ENCODE measurements at places on chromosomes 1 and 21. TPM values are rescaled to one million over a fixed set of nuclear protein-coding genes. Genes with fewer than 3 reads are reported as not detected.

GABPB2 gene
- total RNA-seq = 15.6 TPM

TMEM269 gene
- not detected for total RNA-seq

IQGAP3 gene
- total RNA-seq = 0.26 TPM

C1QTNF12 gene
- total RNA-seq = not detected

GLUL gene
- 462 TPM for total RNA-seq

SPRR5 gene
- total RNA-seq = not detected

CFHR1 gene
- not detected for total RNA-seq

COG2 gene
- 31.2 TPM for total RNA-seq

GBP2 gene
- 16.1 TPM for total RNA-seq

TPTE gene
- total RNA-seq = not detected

NFASC gene
- total RNA-seq = 40.6 TPM

DNA sequence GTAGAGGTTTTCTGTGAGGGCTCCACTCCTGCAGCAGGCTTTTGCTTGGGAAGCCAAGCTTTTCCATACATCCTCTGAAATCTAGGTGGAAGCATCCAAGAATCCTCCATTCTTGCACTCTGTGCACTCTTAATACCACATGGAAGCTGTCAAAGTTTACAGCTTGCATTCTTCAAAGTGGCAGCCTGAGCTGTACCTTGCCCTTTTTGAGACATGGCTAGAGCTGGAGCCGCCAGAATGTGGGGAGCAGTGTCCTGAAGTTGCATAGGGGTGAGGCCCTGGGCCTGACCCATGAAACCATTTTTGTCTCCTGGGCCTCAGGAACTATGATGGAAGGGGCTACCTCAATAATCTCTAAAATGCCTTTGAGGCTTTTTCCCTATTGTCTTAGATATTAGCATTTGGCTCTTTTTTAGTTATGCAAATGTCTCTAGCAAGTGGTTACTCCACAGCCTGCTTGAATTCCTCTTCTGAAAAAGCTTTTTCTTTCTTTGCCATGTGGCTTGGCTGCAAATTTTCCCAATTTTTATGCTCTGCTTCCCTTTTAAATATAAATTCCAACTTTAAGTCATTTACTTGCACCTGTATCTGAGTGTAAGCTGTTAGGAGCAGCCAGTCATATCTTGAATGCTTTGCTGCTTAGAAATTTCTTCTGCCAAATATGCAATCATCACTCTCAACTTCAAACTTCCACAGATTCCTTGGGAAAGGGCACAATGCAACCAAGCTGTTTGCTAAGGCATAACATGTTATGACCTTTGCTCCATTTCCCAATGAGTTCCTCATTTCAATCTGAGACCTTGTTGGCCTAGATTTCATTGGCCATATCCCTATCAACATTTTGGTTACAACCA lies 92.1 kb upstream of the ARTN start:
- no peak for DNase-seq

DNA sequence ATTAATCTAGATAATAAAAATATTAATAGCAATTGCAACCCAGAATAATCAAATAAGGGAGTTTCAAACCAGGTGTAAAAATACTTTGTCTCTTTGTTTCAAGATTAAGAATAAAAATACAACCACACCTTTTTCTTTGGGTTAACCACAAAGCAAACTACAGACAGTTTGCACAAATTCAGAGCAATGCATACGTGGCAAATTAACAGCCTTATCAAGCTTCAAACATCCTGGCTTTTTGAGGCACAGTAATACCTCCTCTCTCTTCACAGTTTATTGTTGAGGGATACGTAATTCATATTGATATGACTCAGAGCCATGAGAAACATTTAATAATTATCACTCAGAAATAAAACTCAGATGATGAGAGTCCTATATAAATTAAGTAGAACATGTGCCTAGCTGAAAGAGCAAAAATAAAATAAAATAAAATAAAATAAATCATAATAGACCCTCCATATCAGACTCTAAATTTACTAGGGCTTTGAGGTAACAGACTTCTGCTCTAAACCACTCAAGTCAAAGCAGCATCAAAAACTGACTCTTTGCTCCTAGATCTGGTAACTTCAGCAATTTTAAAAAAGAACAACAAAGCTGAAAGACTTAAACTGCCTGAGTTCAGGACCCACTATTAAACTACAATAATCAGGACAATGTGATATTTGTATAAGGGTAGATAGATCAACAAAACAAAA lies 11.4 kb downstream of the EDEM3 start:
- DNase-seq = no peak

DNA sequence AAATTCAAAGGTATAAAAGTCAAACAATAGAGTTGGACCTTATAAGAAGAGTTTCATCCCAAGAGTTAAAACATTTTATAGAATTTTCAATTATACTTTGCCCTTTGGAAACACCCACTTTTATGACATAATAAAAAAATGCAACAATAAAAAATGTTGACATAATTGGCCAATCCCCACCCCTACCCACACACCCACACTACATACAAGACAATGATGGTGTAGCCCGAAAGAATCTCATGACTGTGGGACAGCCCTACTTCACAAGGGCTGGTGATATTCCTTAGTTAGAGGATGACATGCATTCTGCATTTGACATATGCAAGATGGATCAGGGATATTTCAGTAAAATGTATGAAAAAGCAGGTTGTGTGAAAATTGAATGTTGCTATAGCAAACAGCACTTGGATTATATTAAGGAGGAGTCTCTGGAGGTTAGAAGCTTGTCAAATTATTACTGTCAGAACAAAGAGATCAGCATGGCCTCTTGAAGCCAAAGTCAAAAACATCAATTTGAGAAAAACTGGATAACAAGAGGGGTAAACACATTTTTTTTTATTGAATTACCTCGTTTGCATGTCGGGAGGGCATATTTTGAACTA lies 133.0 kb upstream of the SAMSN1 start:
- no peak for DNase-seq

GRCh38 chr1:116568662-116569380 lies 2.0 kb downstream of the CD58 start:
- no peak for DNase-seq

DNA sequence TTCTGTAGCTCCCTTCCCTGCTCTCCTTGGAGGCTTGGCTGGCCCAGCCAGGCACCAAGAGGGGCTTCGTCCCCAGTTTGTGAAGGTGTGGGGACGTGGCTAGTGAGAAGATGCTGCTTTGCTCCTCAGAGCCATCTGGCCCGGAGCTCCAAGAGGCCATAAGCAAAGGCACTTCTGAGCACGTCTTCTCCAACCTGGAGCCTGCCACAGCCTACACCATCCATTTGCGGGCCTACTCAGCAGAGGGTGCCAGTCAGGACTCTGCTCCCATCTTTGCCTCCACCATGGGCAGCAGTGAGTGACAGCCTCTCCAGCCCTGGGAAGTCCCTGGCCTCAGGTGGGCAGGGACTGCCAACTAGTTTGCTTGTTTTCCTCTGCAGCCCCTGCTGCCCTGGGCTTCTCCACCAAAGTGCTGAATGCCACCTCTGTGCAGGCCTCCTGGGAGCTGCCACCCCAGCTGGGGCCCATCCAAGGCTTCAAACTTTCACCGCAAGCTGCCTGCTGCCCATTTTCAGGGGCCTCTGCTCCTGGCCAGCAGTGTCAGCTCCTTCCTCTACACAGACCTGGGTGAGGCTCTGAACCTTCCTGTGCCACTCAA lies 25.9 kb downstream of the SLC27A3 start:
- no peak for DNase-seq

GRCh38 chr1:96002201-96002600 lies 719.4 kb upstream of the PTBP2 start:
- DNase-seq = no peak

DNA sequence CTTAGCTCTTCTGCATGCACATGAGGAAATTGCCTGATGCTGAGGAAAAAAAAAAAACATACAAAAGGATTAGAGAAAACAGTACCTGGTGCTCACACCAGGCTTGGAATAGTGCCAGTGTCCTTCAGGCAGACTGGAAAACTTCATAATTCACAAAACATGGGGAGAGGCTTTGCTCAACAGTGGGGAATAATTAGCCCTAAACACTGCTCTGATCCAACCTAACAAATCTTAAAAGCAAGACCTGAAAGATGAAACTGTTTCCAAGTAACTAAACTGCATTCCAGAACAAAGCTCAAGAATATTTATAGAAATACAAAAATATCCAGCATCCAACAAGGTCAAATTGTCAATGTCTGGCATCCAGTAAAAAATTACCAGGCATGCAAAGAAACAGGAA lies 124.8 kb downstream of the AK5 start:
- no peak for DNase-seq

DNA sequence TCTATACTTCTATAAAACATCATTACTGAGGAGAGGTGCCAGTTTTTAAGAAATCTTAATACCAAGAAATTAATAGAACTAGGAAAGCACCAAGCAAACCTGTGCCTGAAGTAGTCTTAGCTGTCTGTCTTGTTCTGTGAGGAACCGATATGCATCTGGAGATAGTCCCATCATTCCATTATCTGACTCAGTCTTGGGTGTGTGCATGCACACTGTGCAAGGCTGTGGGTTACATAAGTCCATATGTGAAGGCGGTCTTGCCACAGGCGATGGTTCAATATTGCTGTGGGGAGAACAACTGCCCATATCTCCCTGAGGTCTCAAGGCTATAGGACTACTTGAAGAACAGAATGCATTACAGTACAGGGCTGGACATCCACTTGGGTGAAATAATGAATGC lies 33.8 kb downstream of the STIL start:
- no peak for DNase-seq

DNA sequence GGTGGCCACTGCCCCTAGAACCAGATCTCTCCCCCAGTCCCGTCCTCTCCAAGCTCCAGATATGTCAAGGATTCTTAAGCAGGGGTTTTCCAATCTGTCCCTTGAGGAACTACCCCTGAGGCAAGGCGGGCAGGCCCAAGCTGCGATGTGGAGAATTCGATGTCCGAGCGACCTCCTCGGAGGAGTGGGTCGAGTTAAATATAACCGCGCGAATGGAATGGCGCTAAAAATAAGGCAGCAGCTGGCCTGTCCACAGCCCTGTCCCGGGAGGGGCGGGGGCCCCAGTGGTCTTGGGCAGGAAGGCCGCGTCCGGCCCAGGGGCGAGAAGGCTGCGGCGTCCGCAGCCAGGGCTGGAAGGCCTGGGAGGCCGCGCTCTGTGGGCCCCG lies 5.8 kb upstream of the FOXD3 start:
- no peak for DNase-seq

DNA sequence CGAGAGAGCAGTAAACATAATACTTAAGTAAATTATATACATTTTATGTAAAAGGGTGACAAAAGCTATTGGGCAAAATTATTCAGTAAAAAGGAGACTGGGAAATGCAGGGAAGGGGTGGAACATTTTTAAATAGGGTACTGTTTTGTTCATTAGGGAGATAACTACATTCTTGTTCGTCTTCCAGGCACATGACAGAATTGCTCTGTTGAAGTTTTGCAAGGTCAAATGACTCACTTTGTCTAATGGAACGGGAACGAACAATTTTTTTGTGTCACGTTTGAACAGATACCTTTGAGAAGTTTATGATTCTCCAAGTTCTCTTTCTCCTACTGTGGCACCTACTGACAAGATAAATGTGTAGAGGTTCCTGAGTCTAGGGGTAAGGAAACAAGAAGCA lies 382.3 kb upstream of the ZRANB2 start:
- DNase-seq = no peak

GRCh38 chr1:57711326-57711725 lies 287.5 kb upstream of the DAB1 start:
- DNase-seq = no peak

DNA sequence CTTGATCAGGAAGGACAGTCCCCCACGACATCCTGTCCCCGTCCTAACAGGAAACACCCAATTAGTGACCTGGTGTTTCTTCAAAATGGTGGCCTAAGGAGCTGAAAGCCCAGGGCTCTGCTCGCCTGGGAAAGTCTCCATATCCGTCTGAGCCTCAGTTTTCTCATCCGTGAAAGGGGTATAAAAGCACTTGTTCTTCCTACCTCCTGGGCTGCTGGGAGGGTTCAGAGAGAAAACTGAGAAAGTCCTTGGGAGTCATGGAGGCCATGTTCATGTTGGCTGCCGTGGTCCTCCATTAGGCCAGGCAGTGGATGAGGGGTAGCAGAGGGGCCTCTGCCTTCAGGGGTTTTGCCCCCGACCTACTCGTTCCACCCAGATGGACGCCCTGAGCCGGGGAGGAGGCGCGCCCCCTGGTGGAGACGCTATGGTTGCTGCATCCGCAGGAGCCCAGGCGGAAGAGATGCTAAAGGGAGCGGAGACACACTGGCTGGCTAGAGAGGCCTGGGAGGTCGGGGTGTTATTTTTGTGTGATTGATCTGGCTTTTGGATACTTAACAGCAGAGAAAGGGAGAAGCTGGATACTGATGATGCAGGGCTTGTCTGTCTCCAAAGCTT lies 113.5 kb downstream of the PRDM2 start:
- no peak for DNase-seq

GRCh38 chr1:85650645-85651044 lies 57.6 kb downstream of the ZNHIT6 start:
- no peak for DNase-seq

DNA sequence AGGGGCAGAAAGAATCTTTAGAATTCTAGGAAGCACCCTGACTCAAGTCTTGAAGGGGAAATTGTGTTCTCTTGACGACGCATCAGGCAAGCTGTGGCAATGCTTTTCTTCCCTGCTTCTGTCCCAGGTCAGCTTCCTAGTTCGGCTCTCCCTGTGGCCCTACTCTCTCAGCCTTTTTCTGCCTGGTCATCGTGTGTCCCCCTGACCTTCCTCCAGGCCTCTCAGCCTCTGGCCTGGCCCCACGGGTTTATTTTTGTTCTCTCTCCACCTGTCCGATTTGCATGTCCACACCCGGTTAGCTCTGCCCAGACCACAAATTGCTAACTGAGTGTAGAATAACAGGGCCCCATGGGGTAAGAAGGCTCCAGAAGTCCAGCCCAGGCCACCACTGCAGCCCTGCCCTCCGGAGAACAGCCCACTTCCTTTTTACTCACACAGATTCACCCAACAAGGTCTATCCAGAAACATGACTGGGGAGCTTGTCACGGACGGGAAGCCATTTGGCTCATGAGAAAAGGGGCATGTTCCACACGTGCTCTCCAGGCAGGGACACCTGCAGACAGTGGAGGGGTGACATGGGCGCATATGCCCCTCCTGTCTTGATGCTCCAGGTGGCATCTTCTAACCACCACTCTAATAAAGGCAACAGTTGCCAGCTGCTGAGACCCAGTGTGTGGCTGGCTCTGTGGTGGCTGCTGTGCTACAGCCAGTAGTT lies 9.8 kb downstream of the KCNN3 start:
- DNase-seq = no peak

Data from left cardiac atrium (tissue), 4 donors.